Activated naive CD8-positive, alpha-beta T cell treated with anti-CD3 and anti-CD28 coated beads, Interleukin-2, amount 50 U/mL, for 24 hours (primary cell): ENCODE measurements at places on chromosomes 7 and 10.

DNA sequence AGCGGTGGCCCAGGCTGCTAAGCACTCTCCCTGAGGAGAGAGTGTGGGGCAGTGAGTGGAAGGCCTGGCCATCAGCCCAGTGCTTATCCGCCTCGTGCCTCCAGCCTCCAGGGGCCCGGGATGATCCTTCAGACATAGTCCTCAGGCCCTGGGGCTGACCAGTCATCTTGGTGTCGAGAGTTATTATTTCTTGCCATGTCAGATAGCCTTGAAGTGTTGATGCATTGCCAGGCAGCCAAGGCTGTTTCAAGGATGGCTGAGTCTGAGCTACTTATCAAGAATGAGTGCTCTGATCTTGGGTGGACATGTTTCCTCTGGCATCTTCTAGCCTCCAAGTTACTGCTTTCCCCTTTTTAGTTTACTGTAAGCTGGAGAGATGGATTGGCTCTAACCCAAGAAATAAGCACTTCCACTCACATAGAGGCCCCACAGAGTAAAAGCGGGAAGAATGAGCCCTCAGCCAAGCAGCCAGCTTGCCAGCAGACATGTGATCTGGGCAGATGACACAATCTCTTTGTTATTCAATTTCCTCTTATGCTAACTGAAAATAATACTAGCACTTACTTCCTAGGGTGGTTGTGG is 136.5 kb upstream of the NAMPT start:
- DNase-seq: no peak

DNA sequence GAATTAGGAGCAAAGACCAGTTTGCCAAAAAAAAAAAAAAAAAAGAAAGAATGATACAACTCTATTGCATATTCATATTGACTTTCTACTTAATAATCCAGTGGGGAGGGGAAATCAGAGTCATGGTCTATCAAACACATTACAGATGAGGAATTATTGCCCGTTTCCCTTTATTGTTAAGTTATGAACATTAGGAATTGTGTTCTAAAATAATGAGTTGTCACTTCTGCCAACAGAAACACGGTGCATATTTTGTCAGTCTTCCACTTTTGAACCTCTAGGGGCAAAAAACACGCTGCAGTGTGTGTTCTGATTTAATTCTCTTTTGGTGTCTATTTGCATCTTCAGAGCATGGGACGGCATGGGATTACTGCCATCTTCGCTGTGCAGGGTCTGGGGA is 115.7 kb upstream of the RHOBTB1 start:
- DNase-seq: no peak

- DNase-seq: no peak
Observed at GRCh38 chr10:91603931-91604331, 28.9 kb downstream of the PPP1R3C start.

DNA sequence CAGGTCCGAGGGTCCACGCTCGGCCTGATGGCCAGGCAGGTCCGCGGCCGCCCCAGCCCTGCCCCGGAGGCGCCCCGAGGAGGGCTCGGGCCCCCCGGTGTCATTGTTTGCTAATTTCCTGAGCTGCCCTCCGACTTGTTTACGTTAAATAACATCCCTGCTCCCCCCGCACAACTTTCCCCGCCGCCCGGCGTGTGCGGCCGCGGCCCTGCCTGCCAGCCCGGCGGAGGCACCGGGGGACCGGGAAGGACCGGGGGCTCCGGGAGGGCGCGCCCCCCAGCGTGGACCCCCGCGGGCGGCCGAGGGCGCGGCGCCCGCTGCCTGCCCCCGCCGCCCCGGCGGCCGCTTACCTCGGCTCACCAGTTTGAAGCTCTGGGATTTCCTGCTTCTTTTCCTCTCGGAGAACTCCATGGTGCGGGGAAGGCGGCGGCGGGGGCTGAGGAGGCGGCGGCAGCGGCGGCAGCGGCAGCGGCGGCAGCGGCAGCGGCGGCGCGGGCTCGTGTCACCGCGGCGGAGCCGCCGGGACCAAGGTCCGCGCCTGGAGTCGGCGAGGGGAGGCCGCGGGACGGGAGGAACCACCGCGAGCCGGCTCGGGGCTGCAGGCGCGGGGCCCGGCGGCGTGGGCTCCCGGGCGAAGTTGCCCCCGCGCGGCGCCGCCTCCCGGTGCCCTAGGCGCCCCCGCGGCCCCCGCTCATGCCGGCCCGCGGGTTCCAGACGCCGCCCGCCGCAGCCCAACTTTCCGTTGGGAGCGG is 515 bp downstream of the BEND7 start:
- DNase-seq: peak; percentile 6

DNA sequence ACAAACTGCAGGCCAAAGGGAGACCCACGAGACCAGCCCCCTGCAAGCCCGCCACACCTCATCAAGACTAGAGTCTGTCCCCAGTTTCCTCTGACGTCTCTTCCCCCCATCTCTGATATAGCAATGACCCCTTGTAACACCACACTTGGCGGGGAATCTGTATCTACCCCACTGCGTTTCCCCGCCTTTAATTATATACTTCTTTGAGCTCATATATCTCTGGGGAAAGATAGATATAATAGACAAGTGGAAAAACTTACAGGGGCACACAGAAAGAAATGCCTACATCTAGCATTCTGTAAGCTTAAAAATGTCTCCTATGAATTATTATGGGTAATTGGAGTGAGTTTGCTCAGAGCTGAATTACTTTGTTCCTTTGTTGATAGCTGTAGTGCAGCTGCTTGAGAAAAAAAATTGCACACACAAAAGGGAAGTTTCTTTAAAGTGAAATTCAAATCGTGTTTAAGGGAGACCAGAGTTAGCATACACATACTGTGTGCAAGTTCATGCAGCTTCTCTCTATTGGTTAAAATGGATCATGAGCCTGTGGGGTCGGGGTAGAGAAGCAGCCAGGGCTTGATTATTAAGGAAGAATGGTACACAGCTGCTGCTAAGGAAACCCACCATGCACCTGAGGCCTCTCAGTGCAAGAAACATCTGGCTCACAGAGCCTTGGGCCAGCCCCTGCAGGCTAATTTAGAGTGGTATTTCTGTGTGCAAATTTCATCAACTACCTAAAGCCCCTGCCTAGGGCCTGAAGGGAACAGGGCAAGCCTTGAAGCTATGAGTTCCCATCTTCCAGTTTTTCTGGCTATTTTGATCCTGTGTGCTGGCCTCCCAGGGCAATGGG is 32.5 kb downstream of the CDCA7L start:
- no peak for DNase-seq

GRCh38 chr10:107747851-107748250 is 583.3 kb upstream of the SORCS1 start:
- no peak for DNase-seq

DNA sequence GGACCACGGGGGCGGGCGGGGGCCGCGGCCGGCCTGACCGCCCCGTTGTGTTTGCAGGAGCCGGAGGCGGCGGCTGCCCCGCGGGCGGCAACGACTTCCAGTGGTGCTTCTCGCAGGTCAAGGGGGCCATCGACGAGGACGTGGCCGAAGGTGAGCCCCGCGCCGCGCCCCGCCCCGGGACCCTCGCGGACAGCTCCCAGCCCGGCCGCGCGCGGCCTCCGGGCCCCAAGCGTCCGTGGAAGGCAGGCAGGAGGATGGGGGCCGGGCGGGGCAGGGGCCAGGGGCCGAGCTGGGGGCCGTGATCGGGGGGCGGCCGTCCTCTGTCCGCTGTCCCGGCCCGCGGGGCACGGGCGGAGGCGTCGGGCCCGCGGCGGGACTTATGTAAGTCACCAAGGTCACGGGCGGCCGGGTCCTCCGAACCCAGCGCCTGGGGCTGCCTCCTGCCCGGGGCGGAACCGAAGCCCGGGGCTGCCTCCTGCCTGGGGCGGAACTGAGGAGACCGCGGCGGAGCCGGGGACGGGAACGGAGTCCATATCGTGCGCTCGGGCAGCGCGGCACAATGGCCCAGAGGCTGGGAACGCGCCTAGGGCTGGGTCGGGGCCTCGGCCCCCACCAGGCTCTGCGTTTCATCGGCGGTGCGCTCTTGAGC is 497 bp downstream of the PPP2R2D start:
- DNase-seq: peak; percentile 53

- DNase-seq: no peak
Observed at GRCh38 chr10:98339799-98340198, 71.8 kb upstream of the LOXL4 start.

DNA sequence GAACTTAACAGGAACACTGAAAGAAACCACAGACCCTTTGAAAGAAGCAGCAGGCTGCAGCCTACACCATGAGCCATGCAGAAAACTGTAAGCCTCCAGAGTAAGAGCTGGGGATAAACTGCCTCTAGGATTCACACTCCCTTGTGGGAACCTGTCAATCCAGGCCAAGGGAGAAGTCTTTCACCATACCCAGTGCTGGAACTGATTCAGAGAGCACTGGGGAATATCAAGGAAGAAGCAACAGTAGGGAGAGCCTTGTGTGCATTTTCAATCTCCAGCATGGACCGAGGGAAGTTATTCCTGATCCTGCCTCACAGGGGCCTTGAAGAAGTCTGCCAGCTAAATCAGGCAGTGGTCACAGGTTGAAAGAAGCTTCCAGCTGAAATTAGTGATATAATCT is 282.2 kb downstream of the AGMO start:
- no peak for DNase-seq

DNA sequence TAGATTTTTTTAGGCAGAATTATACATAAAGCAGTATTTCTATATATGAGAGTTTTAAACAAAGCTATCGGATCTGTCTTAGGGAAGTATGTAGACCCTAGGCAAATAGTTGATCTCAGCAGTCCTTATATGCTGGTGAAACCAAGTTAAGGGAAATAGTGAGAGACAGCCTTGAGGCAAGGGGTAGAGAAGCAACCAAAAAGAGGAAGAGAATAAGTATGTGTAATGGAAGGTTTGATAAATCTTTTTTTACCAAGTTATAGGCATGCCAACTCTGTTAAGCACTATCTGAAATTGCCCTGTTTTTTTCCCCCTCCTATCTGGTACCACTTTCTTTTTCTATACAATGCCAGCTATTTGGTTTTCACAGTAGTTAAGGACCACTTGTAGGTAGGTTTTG is 19.9 kb downstream of the SPAG6 start:
- no peak for DNase-seq

- DNase-seq: no peak
Observed at GRCh38 chr10:112442063-112442462, 4.7 kb downstream of the ZDHHC6 start.

DNA sequence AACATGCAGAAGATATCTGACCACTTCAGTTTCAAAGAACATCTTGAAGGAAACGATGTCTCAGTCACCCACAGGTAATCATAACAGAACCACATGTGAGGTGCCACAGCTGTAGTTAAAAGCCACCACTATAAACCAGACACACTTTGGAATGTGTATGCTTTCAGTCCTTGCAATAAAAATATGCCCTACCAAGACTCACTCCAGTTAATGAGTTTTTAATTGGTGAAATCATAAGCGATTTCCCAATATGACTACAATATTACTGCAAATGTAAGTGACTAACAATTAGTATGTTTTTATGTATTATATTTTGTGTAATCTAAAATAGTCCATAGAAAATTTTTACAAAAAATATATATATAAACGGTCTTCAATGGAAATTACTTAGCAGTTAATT is 428.2 kb downstream of the PARD3 start:
- no peak for DNase-seq

DNA sequence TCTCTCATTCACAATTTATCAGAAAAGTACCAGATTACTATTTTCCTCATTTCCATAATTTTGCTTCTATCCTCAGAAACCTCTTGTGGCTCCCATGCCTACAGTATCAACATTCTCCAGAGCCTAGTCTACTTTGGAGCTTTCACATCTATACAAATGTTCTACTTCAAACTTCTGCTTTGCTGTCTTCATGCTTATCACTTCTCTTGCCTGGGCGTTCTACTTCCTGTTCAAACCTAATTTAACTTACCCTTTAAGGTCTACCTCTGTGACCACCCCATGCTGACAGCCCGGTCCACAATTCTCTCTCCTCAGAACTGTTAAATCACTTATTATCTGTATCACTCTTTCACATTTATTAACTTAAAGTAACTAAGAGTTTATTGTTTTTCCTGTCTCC is 6.1 kb upstream of the PTPN12 start:
- no peak for DNase-seq

DNA sequence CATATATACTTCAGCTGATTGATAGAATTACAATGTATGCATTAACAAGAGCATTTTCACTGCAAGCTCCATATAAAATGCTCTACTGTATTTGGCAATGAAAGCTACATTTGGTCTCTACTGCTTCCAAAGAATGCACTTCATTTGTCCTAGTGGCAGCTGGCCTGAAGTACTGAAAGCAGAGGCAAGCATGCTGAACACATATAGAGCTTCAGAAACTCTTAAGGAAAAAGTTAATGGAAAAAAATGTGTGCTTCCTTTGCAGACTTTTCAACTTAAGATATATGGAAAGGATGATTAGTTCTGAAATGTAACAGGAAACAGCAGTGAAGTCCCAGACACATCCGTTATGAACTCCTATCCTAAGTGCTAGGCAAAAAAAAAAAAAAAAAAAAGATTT is 537.1 kb upstream of the POM121L12 start:
- DNase-seq: no peak

DNA sequence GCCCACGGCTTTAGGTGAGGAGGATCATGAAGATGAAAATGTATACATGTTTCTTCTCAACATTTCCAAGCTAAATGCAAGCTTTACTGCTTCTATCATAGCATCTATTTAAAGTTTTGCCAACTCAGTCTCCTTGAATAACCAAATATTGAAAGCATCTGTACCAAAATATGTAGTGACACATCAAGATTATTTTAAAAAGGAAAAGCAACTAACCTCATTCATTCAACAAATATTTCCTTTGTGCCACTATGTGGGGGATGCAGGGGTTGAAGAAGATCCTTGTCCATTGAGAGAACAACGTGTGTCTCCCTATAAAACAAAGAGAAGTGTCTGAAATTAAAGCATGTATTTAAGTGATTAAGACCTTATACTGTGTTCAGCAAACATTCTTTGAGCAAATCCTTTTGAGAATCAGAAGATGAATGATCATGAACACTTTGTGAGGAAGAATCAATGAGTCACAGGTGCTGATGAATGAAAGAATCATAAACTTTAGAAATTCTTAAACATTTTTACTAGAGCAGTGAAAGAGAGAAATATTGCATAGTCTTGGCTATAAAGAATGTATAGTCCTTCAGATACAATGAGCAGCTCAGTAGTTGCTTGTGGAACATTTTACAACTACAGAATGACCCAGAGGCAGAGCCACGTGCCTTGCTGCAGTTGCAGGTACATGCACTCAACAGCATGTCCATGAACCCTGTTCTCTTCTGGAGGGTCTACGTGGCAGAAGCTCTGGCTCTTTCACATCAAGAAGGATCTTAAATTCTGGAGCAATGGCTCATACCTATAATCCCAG is 13.9 kb downstream of the TAS2R60 start:
- DNase-seq: no peak

DNA sequence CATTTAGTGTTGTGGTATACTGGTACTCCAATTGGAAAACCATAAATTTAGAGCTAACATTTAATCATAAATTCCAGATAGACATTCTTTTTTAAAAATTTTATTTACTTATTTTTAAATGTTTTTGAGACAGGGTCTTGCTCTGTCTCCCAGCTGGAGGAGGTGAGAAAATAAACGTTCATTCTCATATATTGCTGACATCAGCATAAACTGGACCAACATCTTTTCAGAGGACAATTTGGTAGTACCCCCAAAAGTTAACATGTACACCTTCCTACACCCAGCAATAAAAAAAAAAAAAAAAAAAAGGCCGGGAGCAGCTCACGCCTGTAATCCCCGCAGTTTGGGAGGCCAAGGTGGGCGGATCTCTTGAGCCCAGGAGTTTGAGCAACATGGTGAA is 5.2 kb downstream of the TAS2R60 start:
- DNase-seq: no peak
